ENCODE measurements at places on chromosomes 7 and 10.

DNA sequence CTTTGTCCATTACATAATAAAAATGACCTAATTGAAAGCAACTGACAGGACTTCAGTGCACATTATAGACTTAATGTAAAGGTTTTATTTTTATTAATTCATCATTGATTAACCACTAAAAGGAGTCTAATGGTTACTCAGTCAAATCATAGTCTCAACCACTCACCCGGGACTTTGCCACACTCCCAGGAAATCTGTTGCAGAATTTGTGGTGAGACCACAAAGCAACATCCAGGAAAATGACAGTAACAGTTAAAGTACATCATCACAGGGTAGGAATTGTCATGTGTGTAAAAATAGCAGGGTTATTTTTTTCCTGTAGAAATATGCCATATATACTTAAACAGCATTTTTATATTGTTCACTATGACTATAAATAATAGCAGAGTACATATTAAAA, 6.3 kb upstream of the HGF start:
- DNase-seq, result no peak

DNA sequence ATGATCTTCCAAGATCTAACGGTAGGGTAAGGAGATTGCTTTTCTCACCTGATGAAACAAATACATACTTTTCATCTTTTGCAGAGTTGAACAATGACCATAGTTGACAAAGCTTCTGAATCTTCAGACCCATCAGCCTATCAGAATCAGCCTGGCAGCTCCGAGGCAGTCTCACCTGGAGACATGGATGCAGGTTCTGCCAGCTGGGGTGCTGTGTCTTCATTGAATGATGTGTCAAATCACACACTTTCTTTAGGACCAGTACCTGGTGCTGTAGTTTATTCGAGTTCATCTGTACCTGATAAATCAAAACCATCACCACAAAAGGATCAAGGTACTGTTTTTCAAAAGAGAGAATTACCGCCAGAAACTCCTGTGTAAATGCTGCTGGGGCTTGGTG, 79.9 kb downstream of the ANKRD61 start:
- DNase-seq, result no peak

GRCh38 chr10:26156019-26156418, 60.6 kb upstream of the GAD2 start:
- DNase-seq, result peak; percentile 31

GRCh38 chr10:57336341-57336740, 931.4 kb downstream of the IPMK start:
- no peak for DNase-seq

GRCh38 chr7:149719050-149719899, 54.1 kb downstream of the ZNF467 start:
- no peak for DNase-seq

- DNase-seq, result no peak
These were observed 5.0 kb downstream of the VIPR2 start for GRCh38 chr7:159139639-159140038.

DNA sequence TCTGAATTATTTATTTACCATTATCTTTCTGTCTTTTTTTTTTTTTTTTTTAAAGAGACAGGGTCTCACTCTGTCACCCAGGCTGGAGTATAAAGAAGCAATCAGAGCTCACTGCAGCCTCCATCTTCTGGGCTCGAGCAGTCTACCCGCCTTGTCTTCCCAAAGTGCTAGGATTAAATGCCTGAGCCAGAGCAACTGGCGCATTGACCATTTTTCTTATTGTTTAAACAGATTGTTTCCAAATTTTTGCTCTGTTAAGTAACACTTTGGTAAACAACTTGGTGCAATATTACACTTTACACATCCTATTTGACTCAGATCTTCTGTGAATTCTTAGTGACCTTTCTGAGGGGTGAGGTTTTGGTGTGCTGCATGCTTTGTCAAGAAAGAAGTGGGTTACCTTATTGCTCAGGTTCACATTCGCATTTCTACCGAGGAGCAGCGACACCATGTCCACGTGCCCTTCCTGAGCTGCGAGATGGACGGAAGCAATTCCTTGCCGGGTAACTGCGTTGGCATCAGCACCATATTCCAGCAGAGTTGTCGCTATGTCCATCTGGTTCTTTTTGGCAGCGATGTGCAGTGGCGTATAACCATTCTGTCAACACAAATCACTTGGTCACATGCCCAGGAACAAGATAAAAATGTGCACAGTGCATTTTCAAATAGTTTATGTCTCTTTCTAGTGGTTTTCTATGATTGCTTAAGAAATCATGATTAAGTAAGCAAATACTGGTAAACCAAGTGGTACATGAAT, 203.2 kb downstream of the ANK3 start:
- peak; percentile 98 for DNase-seq

DNA sequence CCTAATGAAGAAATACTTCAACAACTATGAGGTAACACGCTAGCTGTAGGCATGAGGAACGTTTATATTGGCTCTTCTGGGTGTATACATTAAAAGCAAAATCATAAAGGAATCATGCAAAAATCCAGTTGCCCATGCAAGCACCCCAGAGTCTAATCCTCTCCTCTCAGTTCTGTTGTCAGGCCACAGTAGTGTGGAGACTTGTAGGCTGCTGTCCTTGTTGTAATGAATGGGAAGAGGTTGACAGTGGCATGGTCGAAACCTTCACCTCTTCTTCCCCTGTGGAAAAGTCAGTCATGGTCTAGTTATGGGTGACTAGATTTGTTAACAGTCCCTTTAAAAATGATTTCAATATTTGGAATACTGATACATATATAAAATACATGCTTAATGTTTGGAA, 121.3 kb downstream of the CNOT4 start:
- no peak for DNase-seq

DNA sequence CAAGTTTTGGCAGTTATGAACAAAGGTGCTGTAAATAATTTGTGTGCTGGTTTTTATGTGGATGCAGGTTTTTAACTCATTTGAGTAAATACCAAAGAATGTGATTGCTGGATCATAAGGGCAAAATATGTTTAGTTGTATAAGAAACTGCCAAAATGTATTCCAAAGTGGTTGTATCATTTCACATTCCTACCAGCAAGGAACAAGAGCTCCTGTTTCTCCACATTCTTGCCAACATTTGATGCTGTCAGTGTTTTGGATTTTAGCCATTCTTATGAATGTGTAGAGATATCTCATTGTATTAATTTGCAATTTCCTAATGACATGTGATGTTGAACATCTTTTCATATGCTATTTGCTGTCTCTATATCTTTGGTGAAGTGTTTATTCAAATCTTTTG, 207.3 kb upstream of the LRGUK start:
- no peak for DNase-seq

DNA sequence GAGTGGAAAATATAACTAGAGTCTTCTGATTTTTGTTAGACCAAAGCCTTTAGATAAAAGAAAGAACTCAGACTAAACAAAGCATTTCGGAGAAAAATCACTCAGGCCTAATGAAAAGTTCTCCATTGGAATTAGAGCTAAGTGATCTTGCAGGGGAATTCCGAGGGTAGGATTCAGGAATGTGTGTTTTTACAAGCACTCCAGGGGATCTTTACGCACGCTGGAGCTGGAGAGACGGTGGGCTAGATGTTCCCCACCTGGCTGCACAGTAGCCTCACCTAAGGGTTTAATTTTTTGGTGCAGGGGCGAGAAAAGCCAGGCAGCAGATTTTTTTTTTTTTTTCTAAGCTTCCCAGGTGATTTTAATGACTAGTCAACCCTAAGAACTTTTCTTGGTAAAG, 7.9 kb upstream of the PAPSS2 start:
- no peak for DNase-seq

DNA sequence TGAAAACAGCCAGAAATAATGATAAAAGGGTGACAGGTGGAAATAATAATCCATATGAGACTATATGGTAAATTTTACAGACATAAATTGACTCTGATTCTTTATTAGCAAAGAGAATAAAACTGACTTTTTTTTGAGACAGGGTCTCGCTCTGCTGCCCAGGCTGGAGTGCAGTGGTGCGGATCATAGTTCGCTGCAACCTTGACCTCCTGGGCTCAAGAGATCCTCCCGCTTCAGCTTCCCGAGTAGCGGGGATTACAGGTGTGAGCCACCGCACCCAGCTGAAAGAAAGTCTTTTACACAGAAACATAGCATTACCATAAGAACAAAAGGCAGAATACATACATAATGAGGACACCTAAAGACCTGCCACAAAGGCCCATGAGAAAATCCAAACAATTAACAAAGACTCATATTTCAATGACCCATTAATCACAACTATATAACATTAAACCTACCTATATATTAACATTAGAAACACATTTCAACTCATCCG, 51.5 kb upstream of the DIP2C start:
- no peak for DNase-seq

- peak; percentile 78 for DNase-seq
These were observed 33.1 kb downstream of the HBP1 start for GRCh38 chr7:107201795-107202450.

DNA sequence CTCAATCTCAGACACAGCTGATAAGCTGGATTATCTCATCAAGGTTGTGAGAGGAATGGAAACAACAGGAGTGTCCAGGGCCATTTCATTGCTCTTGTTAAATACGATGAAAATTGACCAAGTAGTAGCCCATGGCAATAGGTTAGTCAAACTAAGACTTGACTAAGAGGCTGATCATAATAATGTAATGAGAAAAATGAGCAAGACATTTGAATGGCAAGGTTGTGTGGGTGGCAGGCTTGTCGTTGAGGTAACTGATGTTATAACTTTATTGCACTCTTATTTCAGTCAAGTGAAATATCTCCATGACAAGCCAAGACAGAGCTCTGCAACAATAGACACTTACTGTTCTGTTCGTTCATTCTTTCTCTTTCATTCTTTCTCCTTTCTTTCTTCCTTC, 532.0 kb downstream of the GATA3 start:
- no peak for DNase-seq

- DNase-seq, result no peak
These were observed 28.1 kb downstream of the PLAC9 start for GRCh38 chr10:80160361-80161320.

GRCh38 chr10:131629026-131629770, 271.6 kb upstream of the PPP2R2D start:
- DNase-seq, result no peak

DNA sequence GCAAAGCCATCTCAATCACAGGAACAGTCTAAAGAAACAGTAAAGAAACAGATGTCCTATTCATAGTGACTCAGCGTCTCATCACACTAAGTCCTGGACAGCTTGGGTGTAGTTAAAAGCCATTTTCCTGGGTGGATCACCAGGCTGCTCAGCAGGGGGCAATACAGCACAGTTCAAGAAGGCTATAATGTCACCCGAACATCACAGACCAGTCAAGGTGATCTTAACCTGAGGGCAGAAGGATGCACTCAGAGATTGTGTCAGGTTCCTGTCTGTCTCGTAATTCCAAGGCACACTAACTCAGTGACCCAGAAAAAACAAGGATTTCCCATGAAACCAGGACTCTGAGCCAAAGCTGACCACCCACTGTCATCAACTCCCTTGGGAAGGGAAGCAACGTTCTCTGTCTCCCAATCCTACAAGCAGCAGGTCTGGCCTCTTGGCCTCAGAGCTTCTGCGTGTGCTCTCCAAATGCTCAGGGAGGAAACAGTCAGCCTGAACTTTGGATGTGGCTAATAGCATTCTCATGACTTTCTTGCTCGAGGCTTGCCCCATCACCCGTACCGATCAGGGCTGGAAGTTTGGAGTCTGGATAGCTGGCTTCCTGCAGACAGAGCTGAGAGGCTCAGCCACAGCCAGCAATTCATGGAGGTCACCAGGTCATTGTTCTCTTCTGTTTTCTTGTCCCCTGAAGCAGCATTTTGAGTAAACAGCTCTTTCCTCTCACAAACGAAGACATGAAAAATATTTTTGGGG, 90.4 kb upstream of the FAM171A1 start:
- no peak for DNase-seq

GRCh38 chr10:92112462-92112861, 178.4 kb downstream of the CPEB3 start:
- DNase-seq, result no peak

- no peak for DNase-seq
These were observed 41.7 kb downstream of the CACUL1 start for GRCh38 chr10:118712930-118713634.

DNA sequence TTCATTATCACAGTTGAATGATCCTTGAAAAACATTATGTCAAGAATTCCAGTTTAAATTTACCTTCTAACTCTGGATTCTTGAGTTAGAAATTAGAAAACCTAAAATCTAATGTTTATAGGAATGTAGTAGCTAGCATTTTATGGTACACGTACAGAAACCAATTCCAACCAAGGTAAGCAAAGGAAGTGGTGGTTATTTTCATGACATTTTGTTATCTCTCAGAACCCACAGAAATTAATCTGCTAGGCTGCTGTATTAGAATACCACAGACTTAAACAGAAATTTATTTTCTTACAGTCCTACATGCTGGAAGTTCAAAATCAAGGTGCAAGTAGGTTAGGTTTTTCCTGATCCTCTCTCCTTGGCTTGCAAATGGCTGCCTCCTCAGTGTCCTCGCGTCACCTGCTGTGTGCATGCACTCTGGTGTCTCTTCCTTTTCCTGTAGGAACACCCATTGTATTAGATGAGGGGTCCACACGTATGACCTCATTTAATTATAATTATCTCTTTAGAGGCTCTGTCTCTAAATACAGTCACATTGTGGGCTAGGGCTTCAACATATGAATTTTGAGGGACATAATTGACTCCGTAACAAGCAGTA, 8.5 kb upstream of the CSTF2T start:
- DNase-seq, result no peak

GRCh38 chr10:124296121-124296812, 122.5 kb downstream of the OAT start:
- no peak for DNase-seq

- DNase-seq, result no peak
These were observed 859.6 kb upstream of the KCND2 start for GRCh38 chr7:119413314-119413805.

- DNase-seq, result no peak
These were observed 535.6 kb upstream of the GHITM start for GRCh38 chr10:83603708-83604107.

DNA sequence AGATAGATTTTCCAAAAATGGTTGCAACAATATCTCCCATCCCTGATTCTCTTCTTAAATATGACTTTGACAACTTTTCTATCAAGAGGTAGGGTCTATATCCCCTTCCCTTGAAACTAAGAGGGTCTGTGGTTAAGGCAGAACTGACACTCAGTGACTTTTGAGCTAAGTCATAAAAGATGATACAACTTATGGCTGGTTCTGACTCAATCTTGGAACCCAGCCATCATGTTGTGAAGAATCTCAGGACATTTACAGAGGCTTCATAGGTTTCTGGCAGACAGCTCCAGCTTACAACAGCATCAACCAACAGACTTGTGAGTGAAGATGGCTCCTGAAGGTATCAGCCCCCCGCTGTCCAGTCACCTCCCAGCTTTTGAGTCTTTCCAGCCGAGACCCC, 203.5 kb downstream of the RNLS start:
- DNase-seq, result no peak

DNA sequence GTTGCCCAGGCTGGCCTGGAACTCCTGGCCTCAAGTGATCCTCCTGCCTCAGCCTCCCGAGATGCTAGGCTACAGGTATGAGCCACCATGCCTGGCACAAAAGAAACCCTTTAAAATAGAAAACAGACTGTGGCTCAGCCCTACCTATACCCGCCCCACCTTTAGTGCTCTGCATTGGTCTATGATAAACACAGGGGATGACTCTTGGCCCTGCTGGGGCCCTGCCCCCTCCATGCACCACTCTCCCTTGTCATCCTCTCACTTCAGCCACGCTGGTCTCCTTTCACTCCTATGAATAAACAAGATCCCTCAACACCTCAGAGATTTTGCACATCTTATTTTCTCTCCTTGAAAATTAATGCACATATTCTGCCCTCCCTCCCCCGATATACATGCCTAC, 251.4 kb upstream of the KLF14 start:
- DNase-seq, result no peak

GRCh38 chr7:6451224-6451705, 3.5 kb upstream of the DAGLB start:
- DNase-seq, result no peak
